Karpas-422 (cell line): ENCODE measurements at places on chromosomes 4 and X. TPM values are rescaled to one million over a fixed set of nuclear protein-coding genes. Genes with fewer than 3 reads are reported as not detected.
A peak's percentile ranks its signal among the peaks of the same experiment; 100 is the strongest.

DNA sequence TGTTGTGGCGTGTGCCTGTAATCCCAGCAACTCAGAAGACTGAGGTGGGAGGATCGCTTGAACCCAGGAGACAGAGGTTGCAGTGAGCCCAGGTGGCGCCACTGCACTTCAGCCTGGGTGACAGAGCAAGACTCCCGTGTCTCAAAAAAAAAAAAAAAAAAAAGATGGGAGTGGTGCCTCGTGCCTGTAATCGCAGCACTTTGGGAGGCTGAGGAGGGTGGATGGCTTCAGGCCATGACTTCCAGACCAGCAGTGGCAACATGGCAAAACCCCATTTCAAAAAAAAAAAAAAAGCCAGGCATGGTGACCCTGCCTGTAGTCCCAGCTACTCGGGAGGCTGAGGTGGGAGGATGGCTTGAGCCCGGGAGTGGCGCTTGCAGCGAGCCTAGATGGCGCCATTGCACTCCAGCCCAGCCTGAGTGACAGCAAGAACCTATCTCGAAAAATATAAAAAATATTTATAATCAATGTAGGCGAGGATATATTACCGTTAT, 27.0 kb downstream of the EIF2S3 start:
- H3K27ac ChIP-seq = no peak overlapping the region
- no peaks in the 10 kb centered on the region for H3K27me3 ChIP-seq
- peak; percentile 86 for DNase-seq
- H3K4me1 ChIP-seq = peaks cover 17% of the 10 kb centered on the region

- H3K27ac ChIP-seq = no peak overlapping the region
- H3K27me3 ChIP-seq = no peaks in the 10 kb centered on the region
- no peaks in the 10 kb centered on the region for H3K36me3 ChIP-seq
- no peak for DNase-seq
Measured at GRCh38 chrX:17164941-17165340, 210.1 kb upstream of the NHS start.

DNA sequence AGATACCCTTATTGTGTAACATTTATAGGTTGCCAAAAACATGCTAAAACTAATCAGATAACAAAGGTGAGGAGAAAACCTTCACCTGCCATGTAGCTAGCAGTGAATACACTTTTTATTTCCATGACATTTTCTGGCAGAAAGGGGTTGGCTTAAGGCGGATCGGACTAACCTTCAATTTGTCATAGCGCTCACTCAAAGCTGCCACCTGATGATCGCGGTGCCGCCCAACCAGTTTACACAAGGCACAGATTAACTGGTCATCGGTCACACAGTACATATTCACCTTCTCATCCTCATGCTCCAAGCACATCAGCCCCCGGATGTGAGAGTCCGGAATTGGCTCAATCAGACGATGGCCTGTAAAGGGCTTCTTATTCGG, 53.7 kb downstream of the MID1 start:
- H3K27me3 ChIP-seq = no peaks in the 10 kb centered on the region
- H3K4me1 ChIP-seq = no peaks in the 10 kb centered on the region
- no peak overlapping the region for H3K27ac ChIP-seq
- no peak for DNase-seq
- no peak overlapping the region for H3K4me3 ChIP-seq

DNA sequence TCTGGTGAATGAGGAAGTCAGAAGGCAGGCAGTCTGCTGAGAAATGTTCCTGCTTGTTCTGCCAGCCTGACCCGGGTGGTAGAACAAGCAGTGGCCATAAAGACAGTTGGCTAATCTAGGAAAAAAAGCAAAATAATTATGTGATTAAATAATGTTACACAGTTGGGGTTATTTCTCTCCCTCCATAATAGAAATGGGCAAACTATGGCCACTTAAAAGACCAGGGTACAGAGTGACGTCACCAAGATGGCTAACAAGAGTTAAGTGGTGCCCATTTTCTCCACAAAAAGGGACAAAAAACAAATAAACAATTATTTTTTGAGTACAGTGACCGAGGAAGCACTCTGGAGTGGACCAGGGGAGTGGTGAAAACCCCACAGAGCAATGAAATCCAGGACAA, 16.1 kb upstream of the SPANXD start:
- H3K36me3 ChIP-seq = no peaks in the 10 kb centered on the region
- no peak overlapping the region for H3K4me3 ChIP-seq
- H3K27ac ChIP-seq = no peak overlapping the region
- no peak for DNase-seq
- no peaks in the 10 kb centered on the region for H3K4me1 ChIP-seq

GRCh38 chr4:153222707-153223426, 18.6 kb downstream of the TRIM2 start:
- H3K4me3 ChIP-seq = no peak overlapping the region
- H3K27me3 ChIP-seq = no peaks in the 10 kb centered on the region; the same call in 1 of the 2 replicates
- H3K27ac ChIP-seq = no peak overlapping the region
- DNase-seq = no peak
- H3K4me1 ChIP-seq = peaks cover 18% of the 10 kb centered on the region

GRCh38 chr4:16827045-16827444, 71.4 kb downstream of the LDB2 start:
- H3K4me3 ChIP-seq = no peak overlapping the region
- H3K4me1 ChIP-seq = no peaks in the 10 kb centered on the region
- no peaks in the 10 kb centered on the region for H3K36me3 ChIP-seq

- H3K36me3 ChIP-seq = peaks cover 18% of the 10 kb centered on the region
- no peak overlapping the region for H3K27ac ChIP-seq
- DNase-seq = no peak
- no peaks in the 10 kb centered on the region for H3K27me3 ChIP-seq
- H3K4me1 ChIP-seq = no peaks in the 10 kb centered on the region
- H3K4me3 ChIP-seq = no peak overlapping the region
Measured at GRCh38 chr4:75484190-75484589, 30.0 kb downstream of the RCHY1 start.

DNA sequence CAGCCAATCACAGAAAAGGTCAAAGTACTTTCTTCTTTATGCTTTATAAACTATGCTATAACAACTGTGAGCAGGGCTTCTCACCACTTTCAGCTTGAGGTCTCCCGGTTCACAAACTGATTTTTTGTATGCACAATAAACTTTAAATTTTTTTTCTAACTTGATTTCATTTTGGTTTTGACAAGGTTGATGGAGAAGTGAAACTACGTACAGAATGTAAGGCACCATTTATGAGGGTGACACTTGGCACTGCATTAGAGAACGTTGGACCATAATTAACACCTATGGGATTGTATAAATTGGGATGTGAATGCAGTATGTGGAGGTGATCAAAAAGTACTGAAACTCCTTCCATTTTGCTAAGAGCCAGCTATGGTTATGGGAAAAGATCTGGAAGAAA, 857.9 kb upstream of the HTR2C start:
- H3K36me3 ChIP-seq = no peaks in the 10 kb centered on the region
- no peak overlapping the region for H3K4me3 ChIP-seq
- H3K4me1 ChIP-seq = no peaks in the 10 kb centered on the region
- no peak for DNase-seq
- no peak overlapping the region for H3K27ac ChIP-seq

GRCh38 chr4:132297346-132297745, 851.7 kb upstream of the PCDH10 start:
- H3K4me1 ChIP-seq = no peaks in the 10 kb centered on the region
- no peak overlapping the region for H3K27ac ChIP-seq
- no peaks in the 10 kb centered on the region for H3K36me3 ChIP-seq
- H3K4me3 ChIP-seq = no peak overlapping the region
- no peak for DNase-seq
- H3K27me3 ChIP-seq = no peaks in the 10 kb centered on the region

DNA sequence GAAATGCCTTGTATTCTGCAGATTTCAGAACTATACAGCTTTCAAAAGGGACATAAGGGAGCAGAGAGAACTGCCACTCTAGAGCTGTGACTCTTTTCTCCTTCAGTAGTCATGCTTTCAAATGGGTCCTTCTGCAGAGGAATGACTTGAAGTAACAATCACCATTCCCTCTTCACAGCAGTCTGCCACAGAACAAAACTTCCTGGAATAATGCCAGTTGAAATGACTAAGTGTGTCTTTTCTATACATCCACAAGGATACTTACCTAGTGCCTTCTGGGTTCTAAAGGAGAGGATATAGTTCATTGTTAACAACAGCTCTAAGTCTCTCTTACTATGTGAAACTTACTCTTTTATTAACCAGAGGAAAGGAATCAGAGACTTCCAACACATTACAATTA, 515.4 kb upstream of the ATOH1 start:
- H3K27me3 ChIP-seq = no peaks in the 10 kb centered on the region
- no peak overlapping the region for H3K27ac ChIP-seq
- H3K4me1 ChIP-seq = no peaks in the 10 kb centered on the region
- no peak for DNase-seq

DNA sequence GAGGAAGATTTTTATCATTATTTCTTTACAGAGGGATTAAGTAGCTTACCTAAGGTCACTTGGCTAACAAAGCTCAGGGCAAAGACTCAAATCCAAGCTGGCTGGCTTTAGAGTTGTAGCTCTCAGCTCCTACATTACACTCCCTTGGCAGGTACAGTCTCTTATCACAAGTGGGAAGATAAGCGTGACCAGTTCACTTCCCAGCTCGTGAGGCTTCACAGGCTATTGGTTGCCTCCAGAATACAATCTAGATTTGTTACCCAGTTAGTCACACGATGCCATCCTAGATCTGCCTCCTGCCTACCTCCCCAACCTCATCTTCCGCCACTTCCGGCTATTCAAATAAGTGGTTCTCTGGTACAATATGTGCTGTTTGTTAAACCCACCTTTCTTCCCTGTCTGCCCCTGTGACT, 3.7 kb downstream of the MMRN1 start:
- H3K27ac ChIP-seq = no peak overlapping the region
- no peak overlapping the region for H3K4me3 ChIP-seq
- no peaks in the 10 kb centered on the region for H3K4me1 ChIP-seq
- H3K27me3 ChIP-seq = no peaks in the 10 kb centered on the region
- no peaks in the 10 kb centered on the region for H3K36me3 ChIP-seq

GRCh38 chrX:13092455-13092941, 48.1 kb upstream of the FAM9C start:
- no peak overlapping the region for H3K27ac ChIP-seq
- no peaks in the 10 kb centered on the region for H3K27me3 ChIP-seq
- H3K4me3 ChIP-seq = no peak overlapping the region
- DNase-seq = no peak
- H3K4me1 ChIP-seq = no peaks in the 10 kb centered on the region
- no peaks in the 10 kb centered on the region for H3K36me3 ChIP-seq

- peaks cover 31% of the 10 kb centered on the region for H3K4me1 ChIP-seq
- H3K36me3 ChIP-seq = peaks cover 39% of the 10 kb centered on the region
- no peaks in the 10 kb centered on the region for H3K27me3 ChIP-seq
- DNase-seq = peak; percentile 48
- H3K4me3 ChIP-seq = peak overlapping the region; percentile 88
Measured at GRCh38 chr4:108619372-108620100, 840 bp upstream of the RPL34 start.

GRCh38 chr4:19095491-19096046, 1074.0 kb upstream of the LCORL start:
- no peaks in the 10 kb centered on the region for H3K27me3 ChIP-seq
- no peaks in the 10 kb centered on the region for H3K36me3 ChIP-seq
- H3K27ac ChIP-seq = no peak overlapping the region
- no peak overlapping the region for H3K4me3 ChIP-seq
- no peaks in the 10 kb centered on the region for H3K4me1 ChIP-seq
- DNase-seq = no peak

GRCh38 chr4:74950200-74950599, 17.3 kb downstream of the PARM1 start:
- H3K4me1 ChIP-seq = peaks cover 21% of the 10 kb centered on the region
- H3K27ac ChIP-seq = no peak overlapping the region
- DNase-seq = no peak
- no peak overlapping the region for H3K4me3 ChIP-seq

GRCh38 chr4:10053635-10054453, 32.5 kb upstream of the SLC2A9 start:
- no peak for DNase-seq
- no peaks in the 10 kb centered on the region for H3K27me3 ChIP-seq
- H3K4me3 ChIP-seq = no peak overlapping the region
- H3K36me3 ChIP-seq = no peaks in the 10 kb centered on the region
- H3K4me1 ChIP-seq = peaks cover 9% of the 10 kb centered on the region

DNA sequence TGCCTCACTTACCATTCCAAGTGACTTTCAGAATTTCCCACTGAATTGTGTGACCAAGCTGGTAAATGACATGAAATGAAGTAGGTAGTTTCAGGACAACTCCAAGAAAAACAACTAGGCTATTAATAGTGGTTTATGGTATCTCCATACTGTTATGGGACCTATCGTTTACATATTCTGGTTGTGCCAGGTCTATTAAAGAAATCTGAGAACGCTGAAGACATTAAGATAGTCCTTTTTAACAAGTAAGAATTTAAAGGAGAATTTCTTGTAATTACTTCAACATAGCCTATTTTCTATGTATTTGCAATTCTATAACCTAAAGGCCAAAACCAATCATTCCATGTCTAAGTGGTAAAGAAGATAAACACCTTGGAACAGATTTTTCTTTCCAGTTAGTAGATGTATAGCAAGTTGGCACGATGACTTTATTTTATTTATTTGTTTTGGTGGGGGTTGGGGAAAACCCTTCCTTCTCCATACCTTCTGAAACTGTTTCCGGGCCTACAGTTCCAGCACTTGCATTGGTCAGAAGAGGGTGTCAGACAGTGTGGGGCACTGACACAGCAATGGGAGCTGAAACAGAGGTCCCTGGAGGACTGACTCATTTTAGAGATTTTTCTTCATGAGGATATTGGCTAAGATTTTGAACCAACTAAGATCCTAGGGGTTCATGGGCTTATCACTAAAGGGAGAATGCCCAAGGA, 7.6 kb upstream of the DCLK2 start:
- H3K36me3 ChIP-seq = no peaks in the 10 kb centered on the region
- no peak for DNase-seq
- no peaks in the 10 kb centered on the region for H3K4me1 ChIP-seq
- H3K27ac ChIP-seq = no peak overlapping the region
- no peak overlapping the region for H3K4me3 ChIP-seq

GRCh38 chrX:11450354-11450753, 157.1 kb downstream of the AMELX start:
- no peaks in the 10 kb centered on the region for H3K4me1 ChIP-seq
- H3K27me3 ChIP-seq = no peaks in the 10 kb centered on the region
- no peak for DNase-seq
- no peaks in the 10 kb centered on the region for H3K36me3 ChIP-seq
- H3K4me3 ChIP-seq = no peak overlapping the region

- no peak for DNase-seq
- H3K4me3 ChIP-seq = no peak overlapping the region
- peaks cover 5% of the 10 kb centered on the region; the same call in 1 of the 2 replicates for H3K4me1 ChIP-seq
- no peaks in the 10 kb centered on the region for H3K27me3 ChIP-seq
- H3K27ac ChIP-seq = no peak overlapping the region
Measured at GRCh38 chrX:78754917-78755316, 7.4 kb downstream of the LPAR4 start.

MGAT4D gene
- not detected in 2 replicates for total RNA-seq

NDST4 gene
- total RNA-seq = not detected in 2 replicates

TMEM31 gene
- not detected in 2 replicates for total RNA-seq

TLL1 gene
- not detected in 2 replicates for total RNA-seq

GABRQ gene
- not detected in 2 replicates for total RNA-seq
